ENCODE measurements at places on chromosomes 13 and 19.

DNA sequence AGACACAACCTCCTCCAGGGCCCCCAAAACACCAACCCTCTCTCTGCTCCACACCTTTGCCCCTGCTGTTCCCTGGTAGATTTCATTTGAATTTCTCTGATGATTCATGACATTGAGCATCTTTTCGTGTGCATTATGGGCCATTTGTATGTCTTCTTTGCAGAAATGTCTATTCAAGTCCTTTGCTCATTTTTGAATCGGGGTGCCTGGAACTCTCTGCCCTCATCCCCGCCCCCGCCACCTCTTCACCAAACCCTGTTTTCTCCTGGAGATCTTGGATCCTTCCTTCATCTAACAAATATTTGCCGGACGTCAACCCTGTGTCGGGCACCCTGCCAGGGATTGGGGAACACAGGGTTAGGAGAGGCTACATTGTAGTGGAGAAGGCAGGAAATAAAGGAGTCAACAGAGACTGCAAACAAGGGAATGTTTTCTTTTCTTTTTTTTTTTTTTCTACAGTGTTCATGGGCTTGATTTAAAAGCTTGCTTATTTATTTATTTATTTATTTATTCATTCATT is 25.5 kb upstream of the SLC1A5 start:
- no peak for DNase-seq

DNA sequence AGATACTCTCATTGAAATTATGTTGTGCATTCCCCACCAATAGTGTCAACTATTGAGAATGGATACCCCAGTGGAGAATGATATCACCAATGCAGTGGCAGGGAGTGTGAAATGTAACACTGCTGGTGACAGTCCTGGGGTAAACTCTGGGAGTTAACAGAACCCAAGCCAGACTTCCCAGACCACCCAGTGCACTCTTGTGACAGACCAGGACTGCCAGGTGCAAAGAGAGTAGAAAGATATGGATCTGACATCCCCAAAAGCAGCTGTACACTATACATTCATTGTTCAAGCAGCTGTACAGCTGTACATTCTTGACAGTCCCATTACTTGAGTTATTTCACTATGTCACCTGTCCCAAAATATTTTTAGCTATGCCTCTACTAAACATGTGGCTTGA is 886.6 kb downstream of the DIAPH3 start:
- no peak for DNase-seq

GRCh38 chr13:27005976-27006518 is 165.6 kb downstream of the USP12 start:
- DNase-seq, result no peak

- no peak for DNase-seq
Observed at GRCh38 chr19:18122424-18122823, 24.8 kb downstream of the MAST3 start.

DNA sequence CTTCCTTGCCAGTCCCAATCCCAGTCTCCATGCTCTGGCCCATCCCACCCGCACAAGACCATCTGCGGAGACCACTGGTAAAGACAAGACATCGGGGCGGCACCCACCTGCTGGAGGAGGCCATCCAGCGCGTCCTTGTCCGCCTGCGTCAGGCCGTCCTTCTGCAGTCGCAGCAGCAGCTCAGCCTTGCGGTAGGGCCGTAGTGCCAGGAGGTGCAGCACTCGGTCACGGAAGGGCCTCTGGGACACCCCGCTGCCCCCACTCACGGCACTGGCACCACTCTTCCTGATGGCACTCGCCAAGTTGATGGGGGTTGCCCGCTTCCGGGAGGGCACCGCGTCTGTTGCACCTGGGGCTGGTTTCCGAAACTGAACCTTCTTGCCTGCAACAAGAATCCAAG is 23.5 kb upstream of the ISYNA1 start:
- DNase-seq, result no peak

DNA sequence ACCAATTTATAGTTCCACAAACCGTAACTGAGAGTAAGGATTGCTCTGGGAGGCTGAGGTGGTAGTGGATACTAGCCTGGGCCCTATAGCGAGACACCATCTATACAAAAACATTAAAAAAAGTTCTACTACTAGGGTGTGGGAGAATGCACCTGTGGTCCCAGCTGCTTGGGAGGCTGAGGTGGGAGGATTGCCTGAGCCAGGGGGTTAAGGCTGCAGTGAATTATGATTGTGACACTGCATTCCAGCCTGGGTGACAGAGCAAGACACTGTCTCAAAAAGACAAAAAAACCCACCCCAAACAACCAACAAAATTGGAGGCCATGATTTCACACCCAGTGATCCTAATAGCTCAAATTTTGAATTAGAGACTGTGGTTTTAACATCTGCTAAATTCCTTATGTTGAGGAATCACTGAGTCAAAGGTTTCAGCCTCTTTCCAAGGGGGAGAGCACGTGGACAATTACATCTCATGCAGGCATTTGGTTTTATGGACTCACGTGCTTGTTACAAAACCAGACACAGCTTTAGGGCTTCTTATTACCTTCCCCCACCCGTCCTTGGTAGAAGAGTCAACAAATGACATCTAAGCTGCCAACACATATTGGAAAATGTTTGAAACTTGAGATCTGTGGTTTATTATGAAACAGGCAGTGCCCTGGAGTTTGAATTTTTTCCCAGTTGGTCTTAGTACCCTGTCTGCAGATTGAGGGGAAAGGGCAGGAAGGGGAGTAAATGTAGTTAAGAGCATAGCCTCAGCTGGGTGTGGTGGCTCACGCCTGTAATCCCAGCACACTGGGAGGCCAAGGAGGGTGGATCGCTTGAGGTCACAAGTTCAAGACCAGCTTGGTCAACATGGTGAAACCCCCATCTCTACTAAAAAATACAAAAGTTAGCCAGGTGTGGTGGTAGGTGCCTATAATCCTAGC is 18.5 kb downstream of the CYP2A6 start:
- DNase-seq, result no peak

- DNase-seq, result no peak
Observed at GRCh38 chr13:59643364-59643841, 520.3 kb downstream of the DIAPH3 start.

- no peak for DNase-seq
Observed at GRCh38 chr13:53921473-53921872, 892.9 kb downstream of the OLFM4 start.

DNA sequence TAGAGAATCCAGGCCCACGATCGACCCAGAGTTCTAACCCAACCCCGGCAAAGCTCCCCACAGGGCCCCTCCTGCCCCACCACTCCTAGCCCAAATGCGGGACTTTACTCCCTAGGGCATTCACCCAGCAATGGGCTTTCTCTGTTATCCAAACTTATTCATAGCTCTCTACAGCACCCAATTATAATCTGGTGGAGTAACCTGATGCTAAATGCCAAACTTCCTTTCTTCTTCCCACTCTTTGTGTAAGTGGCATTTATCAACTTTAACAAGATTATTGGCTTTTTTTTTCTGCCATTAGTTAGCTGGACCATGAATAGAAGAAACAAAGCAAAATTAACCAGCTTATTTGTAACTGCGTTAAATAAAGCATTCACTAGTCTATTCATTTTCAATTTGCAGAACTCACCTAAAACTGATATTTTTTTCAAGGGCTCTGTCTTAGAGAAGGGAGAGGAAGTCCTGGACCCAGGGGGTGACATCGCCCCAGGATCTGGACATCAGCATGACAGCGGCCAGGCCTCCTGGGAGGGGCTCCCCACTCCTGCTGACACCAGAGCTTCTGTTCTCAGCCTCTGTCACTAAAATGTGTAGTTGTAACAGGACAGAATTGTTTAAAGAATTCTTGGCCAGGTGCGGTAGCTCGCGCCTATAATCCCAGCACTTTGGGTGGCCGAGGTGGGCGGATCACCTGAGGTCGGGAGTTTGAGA is 1.5 kb downstream of the FAM124A start:
- DNase-seq, result no peak

DNA sequence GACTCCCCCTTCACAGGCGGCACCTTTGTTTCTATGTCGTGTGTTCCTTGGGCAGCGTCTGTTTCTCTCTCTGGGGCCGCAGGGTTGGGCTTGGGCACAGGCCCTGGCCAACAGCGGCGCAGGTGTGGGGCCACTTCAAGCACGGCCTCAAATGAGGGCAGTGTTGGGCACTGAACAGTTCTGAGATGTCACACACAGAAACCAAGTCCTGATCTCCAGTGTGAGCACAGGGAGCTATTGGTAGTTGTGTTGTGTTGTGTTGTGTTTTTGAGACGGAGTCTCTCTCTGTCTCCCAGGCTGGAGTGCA is 42.7 kb downstream of the GATAD2A start:
- no peak for DNase-seq

DNA sequence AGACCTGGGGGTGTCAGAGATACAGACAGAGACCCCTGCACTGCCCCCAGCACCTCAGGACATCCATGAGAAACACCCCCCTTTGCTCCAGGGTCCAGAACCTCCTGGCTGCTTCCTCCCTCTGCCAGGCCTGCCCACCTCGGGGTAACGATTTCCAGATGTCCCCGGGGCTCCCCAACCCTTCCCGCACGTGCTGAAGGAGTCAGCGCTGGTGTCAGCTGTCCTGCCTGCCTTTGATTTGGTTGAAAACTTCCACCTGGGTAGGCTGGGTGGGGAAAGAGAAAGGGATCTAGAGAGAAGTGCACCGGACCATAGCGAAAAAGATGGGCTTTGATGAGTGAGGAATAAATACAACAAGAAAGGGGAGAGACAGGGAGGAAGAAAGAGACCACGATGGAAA is 1.5 kb upstream of the CGB7 start:
- DNase-seq, result no peak

DNA sequence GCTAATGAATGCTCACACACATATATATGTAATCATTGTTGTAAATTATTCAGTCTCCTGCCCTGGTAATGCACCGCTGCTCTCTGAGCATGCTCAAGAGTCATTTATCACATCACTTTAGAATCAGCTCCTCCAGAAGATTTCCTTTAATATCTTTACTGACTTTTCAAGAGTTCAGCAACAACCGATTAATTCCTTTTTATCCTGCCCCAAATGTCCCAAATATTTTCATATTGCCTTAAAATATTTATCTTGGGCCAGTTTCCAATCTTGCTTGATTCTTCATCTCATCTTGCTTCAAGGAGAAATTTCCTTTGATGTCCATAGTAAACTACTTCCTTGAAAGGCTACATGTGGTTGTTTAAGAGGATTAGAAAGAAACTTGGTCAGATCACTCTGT is 132.5 kb downstream of the NHLRC3 start:
- DNase-seq, result no peak

DNA sequence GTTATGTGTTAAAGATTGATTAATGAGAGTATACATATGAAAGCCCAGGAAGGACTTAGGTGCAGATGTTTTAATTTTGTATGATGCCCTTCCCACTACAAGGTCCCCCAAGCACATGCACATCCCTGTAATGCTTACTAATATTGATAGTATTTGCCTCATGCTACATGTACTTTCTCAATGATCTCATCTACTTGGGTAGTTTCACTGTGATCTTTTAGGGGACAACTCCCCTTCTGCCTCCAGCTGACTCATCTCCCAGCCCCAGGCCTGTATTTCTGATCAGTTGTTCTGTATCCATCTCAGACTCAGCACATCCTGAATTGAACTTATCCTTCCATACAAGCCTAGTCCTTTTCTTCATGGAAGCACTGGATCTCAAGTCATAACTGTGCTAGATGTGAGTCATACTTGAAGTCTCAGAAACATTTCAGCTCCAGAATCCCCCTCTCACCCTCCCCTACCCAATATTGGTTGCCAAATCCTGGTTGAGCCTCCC is 49.4 kb upstream of the INTS6 start:
- peak; percentile 30 for DNase-seq

- no peak for DNase-seq
Observed at GRCh38 chr13:76845865-76846264, 40.3 kb downstream of the KCTD12 start.

DNA sequence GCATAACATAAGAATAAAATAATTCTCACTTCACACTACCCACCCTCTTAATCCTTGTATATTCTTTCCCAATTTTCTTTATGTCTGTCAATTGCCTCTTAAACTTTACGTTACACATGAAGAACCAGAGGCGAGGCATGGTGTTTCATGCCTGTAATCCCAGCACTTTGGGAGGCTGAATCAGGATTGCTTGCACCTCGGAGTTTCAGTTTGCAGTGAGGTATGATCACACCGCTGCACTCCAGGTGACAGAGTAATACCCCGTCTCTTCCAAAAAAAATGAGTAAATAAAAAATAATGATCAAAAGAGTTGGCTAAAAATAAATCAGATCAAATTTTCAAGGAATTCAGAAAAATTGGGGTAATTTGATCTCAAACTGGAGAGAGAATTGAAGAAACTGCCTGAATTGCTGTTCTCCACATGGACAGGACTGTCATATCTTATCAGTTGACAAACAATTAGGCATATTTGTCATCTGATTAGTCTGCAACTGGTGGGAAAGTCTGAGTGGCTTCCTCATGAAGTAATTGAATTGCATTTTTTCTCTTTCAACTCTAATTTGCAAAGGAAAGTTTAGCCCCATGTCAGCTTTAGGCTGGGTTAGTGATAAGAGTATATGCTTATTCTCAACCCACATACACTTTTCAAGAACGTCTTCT is 302.9 kb downstream of the ITGBL1 start:
- DNase-seq, result no peak

DNA sequence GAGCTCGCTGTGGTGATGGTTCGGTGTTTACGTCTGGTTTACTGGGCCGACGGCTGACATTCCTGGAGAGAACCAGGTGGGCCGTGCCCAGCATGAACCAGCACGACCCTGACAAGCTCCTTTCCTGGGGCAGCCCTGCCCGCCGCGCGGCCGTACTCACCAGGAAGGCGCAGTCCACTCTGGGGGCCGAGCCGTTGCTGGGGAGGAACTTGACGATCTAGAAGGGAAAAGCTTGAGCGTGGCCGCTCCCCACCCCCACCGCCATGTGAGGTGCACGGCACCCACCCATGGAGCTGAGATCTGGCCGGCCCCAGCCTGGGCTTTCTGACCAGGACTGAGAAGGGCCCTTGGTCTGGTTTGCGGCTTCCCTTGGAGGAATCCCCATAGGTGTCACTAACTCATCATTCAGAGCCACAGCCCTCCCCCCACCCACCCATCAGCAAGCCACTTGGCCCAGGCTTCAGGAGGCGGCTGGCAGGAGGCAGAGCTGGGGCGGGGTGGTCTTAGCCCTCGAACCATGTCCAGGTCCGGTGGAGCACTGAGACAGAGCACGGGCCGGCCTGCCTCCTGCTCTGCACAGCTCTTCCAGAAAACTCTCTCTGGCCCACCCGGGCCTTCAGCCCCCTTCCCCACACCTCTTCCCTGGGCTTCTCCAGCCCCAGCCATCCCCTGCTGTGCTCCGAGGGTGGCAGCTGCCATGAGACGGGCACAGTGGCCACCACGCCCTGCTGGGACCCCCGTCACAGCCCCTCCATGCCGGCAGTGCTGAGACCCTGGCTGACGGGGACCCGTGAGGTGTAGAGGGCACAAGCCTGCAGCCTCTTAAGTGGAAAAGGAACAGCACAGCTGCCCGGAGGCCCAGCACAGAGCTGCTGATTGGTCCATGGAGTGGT is 6.2 kb downstream of the ATP4B start:
- no peak for DNase-seq

- DNase-seq, result peak; percentile 51
Observed at GRCh38 chr13:24270639-24271141, 38.7 kb upstream of the C1QTNF9 start.

DNA sequence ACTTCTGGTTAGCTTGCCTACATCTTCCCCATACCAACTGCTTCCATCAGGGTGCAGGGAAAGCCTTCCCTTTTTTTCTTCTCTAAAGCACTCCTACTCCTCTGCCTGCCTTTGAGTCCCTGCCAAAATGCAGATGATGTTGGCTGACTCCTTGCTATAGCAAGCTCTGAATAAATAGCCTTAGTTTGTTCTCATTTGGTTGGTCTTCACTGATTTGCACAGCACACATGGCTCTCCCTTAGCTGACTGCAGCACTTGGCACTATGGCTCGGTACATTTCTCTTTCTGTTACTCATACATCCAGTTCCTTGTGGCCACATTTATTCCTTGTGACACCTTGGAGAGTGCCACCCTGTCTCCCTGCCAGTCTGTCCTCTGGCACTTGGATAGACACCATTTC is 249.8 kb downstream of the DCLK1 start:
- no peak for DNase-seq
